ENCODE measurements at places on chromosomes 2 and 18. TPM values are rescaled to one million over a fixed set of nuclear protein-coding genes. Genes with fewer than 3 reads are reported as not detected.

DNA sequence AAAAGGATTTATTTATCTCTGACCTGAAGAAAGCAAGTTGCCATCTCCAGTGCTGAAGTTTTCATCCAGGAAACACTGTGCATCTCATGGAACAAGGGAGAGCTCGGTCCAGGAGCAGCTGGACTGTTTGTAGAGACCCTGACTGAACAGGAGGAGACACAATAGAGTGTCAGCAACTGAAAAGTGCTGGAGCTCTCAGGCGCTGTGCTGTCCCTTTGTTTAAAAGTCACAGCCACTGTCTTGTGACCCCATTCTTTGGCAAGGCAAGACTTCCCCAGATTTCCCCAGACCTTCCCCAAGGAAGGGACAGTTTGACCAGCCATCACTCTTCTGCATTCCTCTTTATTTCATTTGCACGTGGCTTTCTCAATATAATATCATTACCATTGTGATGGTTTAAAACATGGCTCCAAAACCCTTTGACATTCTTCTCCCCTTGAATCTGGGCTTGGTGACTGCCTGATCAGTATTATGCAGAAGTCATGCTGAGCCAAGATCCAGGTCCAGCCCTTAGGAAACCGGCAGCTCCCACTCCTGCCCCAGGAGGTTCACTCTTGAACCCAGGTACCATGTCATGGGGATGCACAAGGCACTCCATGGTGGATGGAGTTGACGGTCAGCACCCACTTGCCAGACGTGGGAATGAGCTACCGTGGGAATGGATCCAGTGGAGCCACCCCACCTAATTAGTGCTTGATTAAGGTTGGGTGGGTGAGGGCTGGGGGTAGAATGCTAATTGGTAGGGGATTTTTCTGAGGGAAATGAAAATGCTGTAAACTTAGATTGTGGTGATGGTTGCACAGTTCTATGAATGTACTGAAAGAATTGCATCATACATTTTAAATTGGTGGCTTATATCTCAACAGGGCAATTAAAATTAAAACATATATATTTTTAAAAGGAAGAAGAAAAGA lies 497.9 kb upstream of the RAB6C start:
- no peak overlapping the region for H3K27ac ChIP-seq
- no peaks in the 10 kb centered on the region for H3K4me1 ChIP-seq
- H3K4me3 ChIP-seq: no peak overlapping the region
- DNase-seq: no peak

DNA sequence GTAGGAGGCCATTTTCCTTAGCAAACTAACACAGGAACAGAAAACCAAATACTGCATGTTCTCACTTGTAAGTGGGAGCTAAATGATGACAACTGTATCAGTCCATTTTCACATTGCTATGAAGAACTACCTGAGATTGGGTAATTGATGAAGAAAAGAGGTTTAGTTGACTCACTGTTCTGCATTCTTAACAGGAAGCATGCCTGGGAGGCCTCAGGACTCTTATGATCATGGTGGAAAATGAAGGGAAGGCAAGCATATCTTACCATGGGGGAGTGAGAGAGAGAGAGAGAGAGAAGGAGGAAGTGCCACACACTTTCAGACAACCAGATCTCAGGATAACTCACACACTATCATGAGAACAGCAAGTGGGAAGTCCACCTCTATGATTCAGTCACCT lies 105.3 kb downstream of the PARD3B start:
- H3K4me3 ChIP-seq: no peak overlapping the region
- no peaks in the 10 kb centered on the region for H3K36me3 ChIP-seq
- H3K4me1 ChIP-seq: no peaks in the 10 kb centered on the region
- H3K27me3 ChIP-seq: no peaks in the 10 kb centered on the region

DNA sequence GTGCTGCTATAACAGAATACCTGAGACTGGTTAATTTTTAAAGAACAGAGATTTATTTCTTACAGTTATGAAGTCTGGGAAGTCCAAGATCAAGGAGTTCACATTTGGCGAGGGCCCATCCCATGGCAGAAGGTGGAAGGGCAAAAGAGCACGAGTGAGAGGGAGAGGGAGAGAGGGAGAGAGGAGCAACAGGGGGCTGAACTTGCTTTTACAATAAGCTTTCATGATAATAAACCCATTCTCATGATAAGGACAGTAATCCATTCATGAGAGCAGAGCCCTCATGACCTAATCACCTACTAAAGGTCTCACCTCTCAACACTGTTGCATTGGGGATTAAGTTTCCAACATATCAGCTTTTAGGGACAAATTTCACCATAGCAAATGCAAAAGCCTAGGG lies 45.3 kb downstream of the DSC3 start:
- H3K4me1 ChIP-seq: no peaks in the 10 kb centered on the region
- no peaks in the 10 kb centered on the region for H3K27me3 ChIP-seq
- no peaks in the 10 kb centered on the region for H3K36me3 ChIP-seq
- H3K4me3 ChIP-seq: no peak overlapping the region
- H3K27ac ChIP-seq: no peak overlapping the region

DNA sequence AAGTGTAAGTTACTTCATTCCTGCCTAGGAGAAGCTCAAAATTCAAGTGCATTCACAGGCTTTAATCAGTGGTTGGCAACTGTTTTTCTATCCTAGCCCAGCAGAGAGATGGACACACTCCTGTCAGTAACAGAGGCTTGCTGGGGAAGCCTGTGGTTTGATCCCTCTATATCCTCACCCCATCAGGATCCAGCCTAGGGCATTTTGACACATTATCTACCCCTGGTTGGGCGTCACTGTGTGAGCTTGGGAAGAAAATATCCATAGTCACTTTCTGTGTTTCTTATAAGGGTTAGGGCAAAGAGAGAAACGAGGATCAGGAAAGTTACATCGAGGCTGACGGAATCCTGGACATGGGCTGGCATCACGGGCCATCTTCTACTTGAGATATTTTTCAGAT lies 10.0 kb downstream of the NT5DC4 start:
- DNase-seq: no peak
- peaks cover 13% of the 10 kb centered on the region for H3K27me3 ChIP-seq
- H3K4me1 ChIP-seq: peaks cover 12% of the 10 kb centered on the region
- H3K27ac ChIP-seq: no peak overlapping the region

DNA sequence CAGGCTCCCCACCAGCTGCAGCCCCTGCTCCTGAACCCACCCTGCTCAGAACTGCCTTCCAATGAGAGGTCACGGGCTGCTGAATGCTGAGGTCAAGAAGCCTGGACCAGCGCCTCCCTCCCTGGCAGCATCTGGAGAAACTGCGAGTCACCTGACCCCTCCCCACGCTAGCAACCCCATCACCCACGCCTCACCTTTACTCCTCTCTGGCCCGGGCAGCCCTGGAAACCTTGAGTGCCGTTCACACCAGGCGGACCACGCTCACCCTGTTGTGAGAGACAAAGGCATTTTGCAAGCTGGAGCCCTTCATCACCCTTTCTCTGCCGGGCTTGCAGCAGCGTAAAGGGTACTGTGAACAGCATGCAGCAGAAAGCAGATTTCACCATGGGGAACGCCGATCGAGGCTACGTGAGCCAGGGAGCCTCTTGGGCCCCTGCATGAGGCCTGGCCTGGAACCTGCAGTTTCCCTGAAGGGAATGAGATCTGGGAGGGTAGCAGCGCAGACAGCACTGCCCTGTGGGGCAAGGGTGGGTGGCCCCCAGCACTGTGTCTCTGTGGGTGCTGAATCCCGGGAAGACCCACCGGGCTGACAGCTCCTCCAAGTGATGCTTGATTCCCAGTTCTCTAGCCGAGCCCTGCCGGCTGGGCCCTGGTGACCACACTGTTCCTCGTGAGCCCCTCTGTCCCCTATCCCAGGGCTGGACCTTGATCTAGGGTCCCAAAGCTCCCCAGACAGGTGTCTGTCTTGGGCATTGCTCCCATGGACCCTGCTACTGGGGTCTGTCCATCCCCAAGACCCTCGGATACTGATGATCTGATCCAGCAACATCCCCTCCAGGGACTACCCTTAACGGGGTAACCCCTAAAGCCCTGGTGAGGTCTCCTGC lies 53.8 kb downstream of the COL6A3 start:
- H3K4me3 ChIP-seq: no peak overlapping the region
- DNase-seq: no peak
- no peak overlapping the region for H3K27ac ChIP-seq
- no peaks in the 10 kb centered on the region for H3K36me3 ChIP-seq
- no peaks in the 10 kb centered on the region for H3K27me3 ChIP-seq

DNA sequence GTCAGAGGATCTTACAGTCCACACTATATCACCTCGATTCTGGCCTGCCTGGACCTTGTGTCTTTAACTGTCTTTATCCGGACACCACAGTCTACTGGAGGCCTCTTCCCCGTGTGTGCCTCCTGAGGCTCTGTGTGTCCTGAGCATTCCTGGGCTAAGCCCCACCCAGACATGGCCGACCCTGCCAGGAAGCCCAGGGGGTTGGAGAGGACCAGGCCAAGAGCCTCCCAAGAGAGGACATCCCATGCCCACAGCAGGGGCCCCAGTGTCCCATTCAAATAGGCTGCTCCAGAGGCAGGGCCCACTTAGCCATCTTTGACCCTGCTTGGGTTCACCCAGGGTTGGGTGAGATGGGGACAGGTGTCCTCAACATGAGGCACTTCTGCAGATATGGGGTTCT lies 84.7 kb upstream of the OTOS start:
- H3K4me3 ChIP-seq: no peak overlapping the region
- no peaks in the 10 kb centered on the region for H3K4me1 ChIP-seq
- H3K27ac ChIP-seq: no peak overlapping the region
- peaks cover 2% of the 10 kb centered on the region for H3K27me3 ChIP-seq
- no peaks in the 10 kb centered on the region for H3K36me3 ChIP-seq
- no peak for DNase-seq

GRCh38 chr2:127645395-127646291 lies at the start of gene GPR17:
GPR17 (plus strand) TSS chr2:127646153; CDS start chr2:127650736, 4,583 bp downstream.
- DNase-seq: no peak
- peaks cover 25% of the 10 kb centered on the region for H3K4me1 ChIP-seq
- H3K27ac ChIP-seq: no peak within 1 kb of the TSS
- H3K4me3 ChIP-seq: no peak within 1 kb of the TSS
- H3K27me3 ChIP-seq: no peaks in the 10 kb centered on the region

- H3K4me3 ChIP-seq: no peak overlapping the region
- no peaks in the 10 kb centered on the region for H3K27me3 ChIP-seq
- H3K36me3 ChIP-seq: no peaks in the 10 kb centered on the region
- no peak overlapping the region for H3K27ac ChIP-seq
Observed at GRCh38 chr2:195810340-195811098, 153.5 kb downstream of the SLC39A10 start.

DNA sequence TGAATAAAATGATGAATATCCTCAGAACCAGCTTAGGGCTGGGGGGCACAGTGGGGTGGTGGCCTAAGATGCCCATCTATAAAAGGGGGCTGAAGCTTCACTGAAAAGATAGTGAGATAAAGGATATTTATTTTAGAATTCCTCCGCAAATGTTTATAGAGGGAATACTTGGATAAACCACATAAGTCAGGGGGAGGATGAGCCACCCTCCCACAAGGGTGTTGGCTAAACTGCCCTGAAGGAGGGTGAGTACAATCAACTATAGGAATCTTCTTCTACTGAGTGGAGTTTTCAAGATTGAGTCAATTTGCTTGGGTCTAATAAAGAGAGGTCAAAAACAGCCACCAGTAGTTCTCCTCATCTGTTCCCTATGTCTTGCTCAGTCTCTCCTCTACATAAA lies 114.5 kb upstream of the TANK start:
- H3K4me3 ChIP-seq: no peak overlapping the region
- no peak for DNase-seq
- H3K27ac ChIP-seq: no peak overlapping the region
- peaks cover 47% of the 10 kb centered on the region for H3K27me3 ChIP-seq

GRCh38 chr2:15790838-15791237 lies 149.5 kb upstream of the MYCN start:
- no peak overlapping the region for H3K4me3 ChIP-seq
- no peak overlapping the region for H3K27ac ChIP-seq
- no peaks in the 10 kb centered on the region for H3K36me3 ChIP-seq
- H3K4me1 ChIP-seq: no peaks in the 10 kb centered on the region
- no peaks in the 10 kb centered on the region for H3K27me3 ChIP-seq

DNA sequence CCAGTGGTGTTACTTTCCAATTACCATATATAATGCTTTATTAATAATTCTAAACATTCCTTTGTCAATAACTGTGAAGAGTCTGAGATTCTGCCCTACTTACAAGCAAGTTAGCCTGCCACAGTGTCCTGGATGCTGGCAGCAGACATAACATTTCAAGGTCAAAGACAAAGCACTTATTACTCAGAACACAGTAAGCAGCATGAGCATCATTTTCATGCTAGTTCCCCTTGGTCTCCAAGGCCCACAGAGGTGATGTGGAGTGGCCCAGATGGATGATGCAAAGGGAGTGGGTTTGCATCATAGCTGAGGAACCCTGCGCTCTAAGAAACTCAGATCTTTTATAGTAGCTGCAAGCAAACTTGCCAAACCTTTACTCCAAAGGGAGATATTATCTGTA lies 349.7 kb downstream of the ZEB2 start:
- no peak overlapping the region for H3K4me3 ChIP-seq
- no peaks in the 10 kb centered on the region for H3K4me1 ChIP-seq
- peaks cover 19% of the 10 kb centered on the region for H3K36me3 ChIP-seq
- no peak overlapping the region for H3K27ac ChIP-seq
- no peak for DNase-seq

DNA sequence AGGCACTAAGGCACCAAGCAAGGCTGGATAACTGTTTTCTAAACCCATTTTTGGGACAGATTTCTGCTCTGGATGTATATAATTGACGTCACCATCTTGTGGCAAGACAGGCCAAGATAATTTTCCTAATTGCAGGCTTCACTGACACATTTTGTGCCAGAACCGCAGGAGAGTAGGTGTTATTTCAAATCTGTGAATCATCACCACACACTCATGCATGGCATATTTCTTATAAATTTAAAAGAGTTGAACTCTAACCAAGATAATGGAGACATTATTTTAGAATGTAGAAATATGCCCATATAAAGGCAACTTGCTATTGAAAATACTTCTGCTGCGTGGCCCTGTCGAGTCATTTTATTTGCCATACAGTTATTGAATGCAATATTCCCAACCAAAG lies 68.3 kb upstream of the ACYP2 start:
- H3K27ac ChIP-seq: no peak overlapping the region
- H3K36me3 ChIP-seq: peaks cover 15% of the 10 kb centered on the region
- peaks cover 7% of the 10 kb centered on the region for H3K4me1 ChIP-seq
- no peaks in the 10 kb centered on the region for H3K27me3 ChIP-seq

The IER3IP1 gene
- 12.4 TPM for total RNA-seq

The FOXI3 gene
- not detected for total RNA-seq

The LRRTM1 gene
- not detected for total RNA-seq

The CFC1 gene
- not detected for total RNA-seq

The MSTN gene
- not detected for total RNA-seq

The TNFAIP6 gene
- not detected for total RNA-seq

The GULP1 gene
- not detected for total RNA-seq

The PRSS56 gene
- not detected for total RNA-seq

The LRP2 gene
- total RNA-seq: 0.03 TPM

The OTOS gene
- total RNA-seq: not detected
